ENCODE measurements at places on chromosomes 16 and 17. TPM values are rescaled to one million over a fixed set of nuclear protein-coding genes. Genes with fewer than 3 reads are reported as not detected.
A peak's percentile ranks its signal among the peaks of the same experiment; 100 is the strongest.

Gene CFAP97D1
- not detected for total RNA-seq

Gene BRIP1
- 20.9 TPM for total RNA-seq

GRCh38 chr17:19337712-19338023, 24.9 kb downstream of the B9D1 start:
- DNase-seq, result peak; percentile 9

DNA sequence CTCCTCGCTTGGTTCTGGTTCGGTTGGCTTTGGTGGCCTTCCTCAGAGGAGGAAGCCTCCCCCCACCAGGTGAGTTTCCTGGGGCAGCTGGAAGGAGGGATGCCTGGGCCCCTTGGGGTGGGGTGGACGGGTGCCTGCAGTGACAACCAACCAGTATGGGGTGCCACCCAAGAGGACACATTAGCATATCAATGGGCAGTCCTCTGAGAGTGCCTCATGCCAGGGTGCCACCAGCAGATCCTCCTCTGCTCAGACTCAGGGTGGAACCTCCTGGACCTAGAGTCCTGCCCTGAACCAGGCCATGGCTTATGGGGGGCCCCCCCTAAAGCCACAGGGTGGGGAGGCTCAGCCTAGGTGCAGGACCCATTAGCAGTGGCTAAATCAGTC, 2.7 kb downstream of the PPP1R1B start:
- no peak for DNase-seq

- DNase-seq, result no peak
These were observed 516 bp downstream of the CPNE2 start for GRCh38 chr16:57092786-57093411.

Gene HSD17B1
- 4.7 TPM for total RNA-seq

DNA sequence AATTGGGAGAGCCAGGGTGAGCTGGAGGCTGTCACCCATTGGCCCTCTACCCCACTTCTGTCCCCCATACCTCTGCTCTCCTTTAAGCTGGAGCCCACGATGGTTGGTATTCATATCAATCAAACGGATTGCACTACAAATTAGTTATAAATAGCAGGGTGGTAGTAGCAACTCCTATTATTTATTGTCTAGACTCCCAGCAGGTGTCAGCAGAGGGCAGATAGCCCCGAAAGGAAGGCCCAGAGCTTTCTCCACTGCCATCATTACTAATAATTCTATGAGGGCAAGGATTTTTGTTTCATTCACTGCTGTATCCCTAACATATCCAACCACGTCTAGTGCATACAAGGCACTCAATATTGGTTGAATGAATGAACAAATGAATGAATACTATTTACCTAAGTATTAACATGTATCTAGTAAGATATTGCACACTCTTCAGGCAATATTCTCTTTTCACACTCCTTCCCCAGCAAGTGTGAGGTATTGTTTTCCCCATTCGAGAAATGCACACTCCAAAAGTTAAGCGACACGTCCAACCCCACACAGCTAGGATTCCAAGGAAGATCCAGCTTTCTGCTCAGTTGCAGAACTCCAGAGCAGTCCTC, 6.3 kb downstream of the C17orf50 start:
- DNase-seq, result peak; percentile 67

GRCh38 chr17:42814633-42815399, 9.3 kb downstream of the BECN1 start:
- DNase-seq, result peak; percentile 82

DNA sequence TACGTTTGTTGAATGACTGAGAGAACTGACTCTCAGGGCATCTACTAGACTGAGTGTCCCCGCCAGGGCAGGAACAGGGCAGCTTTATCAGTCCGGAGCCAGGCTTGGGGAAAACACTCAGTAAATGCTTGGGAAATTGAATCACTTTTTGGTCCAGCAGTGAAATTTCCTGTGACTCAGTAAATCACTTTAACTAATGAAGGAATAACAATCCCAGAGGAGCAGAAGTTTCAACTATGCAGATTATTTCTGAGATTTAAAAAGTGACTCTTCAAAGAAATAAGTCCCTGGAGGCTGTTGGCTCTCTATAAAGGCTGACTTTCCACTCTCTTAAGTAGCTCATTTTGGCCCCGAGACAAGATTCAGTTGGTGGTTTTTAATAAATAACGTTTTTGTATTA, 101.8 kb downstream of the FOXL1 start:
- DNase-seq, result peak; percentile 85

- peak; percentile 21 for DNase-seq
These were observed 140.6 kb downstream of the PARN start for GRCh38 chr16:14489460-14489859.

Gene ITGAD
- not detected for total RNA-seq

GRCh38 chr16:890217-890616, 80.6 kb downstream of the LMF1 start:
- DNase-seq, result no peak

DNA sequence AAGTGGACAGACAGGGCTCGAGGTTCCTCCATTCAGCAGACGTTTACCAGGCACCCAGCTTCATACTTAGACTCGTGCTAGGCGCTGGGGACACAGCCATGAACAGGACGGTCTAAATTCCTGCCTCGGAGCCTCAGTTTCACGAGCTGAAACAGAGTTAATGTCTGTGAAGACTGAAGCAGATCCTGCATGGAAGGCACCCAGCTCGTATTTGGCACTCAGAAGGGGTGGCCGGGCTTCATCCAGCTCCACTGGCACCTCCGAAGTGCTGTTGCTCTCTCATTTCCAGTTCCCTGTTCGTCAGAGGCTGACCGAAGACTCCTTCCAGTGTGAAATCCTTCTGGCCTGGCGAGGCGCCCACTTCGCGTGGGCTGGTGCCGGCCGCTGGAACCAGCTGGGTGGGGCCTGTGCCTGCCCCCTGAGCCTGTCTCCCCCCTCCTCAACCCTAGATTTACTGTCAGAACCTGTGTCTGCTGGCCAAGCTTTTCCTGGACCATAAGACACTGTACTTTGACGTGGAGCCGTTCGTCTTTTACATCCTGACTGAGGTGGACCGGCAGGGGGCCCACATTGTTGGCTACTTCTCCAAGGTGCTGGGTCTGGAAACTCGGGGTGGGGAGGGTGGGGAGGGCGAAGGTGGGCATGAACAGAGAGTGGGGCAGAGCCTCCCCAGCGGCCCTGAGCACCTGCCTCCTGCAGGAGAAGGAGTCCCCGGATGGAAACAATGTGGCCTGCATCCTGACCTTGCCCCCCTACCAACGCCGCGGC, 5.8 kb downstream of the PRSS8 start:
- peak; percentile 37 for DNase-seq

Gene TBX21
- total RNA-seq, result not detected

- no peak for DNase-seq
These were observed 93.7 kb downstream of the SDK2 start for GRCh38 chr17:73550556-73550955.

DNA sequence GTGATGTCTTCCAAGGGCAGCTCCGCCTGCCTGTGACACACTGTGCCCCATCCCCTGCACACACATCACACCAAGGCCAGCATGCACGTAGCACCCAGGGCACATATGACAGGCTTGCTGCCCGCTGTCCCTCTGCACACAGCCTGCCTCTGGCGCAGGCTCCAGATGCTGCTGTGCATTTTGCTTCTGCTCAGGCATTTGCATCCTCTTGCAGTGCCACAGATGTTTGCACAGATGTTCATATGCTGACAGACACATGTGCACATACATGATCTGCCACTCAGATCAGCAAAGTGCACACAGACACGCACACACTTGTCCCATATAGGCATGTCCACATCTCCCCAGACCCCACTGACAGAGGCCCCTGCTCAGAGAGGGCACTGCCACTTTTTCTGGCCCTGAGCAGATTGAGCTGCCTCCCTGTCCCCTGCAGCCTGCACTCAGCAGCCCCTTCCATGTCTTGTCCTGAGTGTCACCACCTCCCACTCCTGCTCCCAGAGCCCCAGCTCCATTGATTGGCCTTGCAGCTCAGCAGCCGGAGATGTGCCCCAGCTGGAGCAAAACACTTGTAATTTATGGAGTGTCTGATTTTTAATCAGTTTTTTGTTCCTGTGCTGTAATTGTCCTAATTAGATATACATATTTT, 115.1 kb upstream of the RPL38 start:
- no peak for DNase-seq

GRCh38 chr16:11160676-11161115, 95.3 kb downstream of the SOCS1 start:
- DNase-seq, result no peak

- peak; percentile 28 for DNase-seq
These were observed 591 bp downstream of the PSMD7 start for GRCh38 chr16:74297145-74297665.

Data from fibroblast of the aortic adventitia (primary cell).